ENCODE measurements at places on chromosomes 2 and 18.

DNA sequence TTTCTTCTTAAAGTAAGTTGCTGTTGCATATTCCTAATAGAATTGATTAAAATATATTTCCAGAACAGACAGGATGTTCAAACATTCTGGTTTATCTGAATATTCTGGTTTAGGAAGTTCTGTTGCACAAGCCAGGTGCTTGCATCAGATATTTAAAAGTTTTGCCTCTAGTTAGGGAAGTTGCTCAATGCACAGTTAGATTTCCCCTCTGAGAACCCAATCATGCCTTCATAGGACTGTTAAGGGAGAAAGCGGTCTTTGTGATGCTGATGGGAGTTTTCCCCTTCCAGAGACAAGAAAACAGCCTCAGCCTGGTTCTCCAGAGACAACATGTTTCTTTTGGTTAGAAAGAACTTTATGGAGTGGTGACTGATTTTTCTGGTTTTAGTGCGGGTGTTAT lies 65.6 kb upstream of the REV1 start:
- DNase-seq = no peak

DNA sequence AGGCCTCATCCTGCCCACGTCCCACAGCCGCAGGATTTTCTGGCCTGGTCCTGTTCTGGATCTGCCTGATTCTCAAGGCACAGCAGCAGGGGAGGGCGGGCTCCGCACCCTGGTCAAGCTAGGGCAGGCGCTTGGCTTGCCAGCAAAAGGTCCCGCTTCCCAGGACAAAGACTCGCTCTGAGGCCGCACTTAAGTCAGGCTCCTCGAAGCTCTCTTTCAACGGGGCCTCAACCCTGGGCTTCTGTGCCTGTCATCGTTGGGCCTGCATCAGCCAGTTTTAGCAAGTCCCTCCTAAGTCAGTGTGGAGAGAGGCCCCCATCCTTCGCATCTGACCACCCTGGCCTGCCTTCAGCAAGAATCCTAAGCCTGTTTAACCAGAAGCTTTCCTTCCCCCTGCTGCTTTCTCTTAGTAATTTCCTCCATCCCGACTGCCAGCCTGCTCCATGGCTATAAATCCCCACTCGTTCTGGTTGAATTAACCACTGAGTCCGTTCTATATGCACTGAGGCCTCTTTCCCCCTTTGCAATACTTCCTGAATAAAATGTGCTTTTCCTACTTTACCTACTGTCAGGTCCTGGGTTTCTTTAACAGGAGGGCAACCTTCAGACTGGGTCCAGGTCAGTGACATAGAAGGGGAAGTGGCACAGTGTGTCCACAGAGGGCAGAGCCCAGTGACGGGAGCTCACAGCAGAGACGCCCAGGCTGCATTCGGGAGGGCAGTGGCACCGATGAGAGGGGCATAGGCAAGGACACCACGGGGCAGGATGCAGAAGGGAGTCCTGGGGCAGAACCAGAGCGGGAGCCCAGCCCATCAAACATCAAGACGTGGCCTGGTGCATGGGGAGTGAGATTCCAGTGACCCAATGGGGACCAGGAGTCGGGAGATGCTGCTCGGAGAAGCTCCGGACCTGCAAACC lies 62.7 kb downstream of the SP110 start:
- DNase-seq = no peak

- no peak for DNase-seq
Observed at GRCh38 chr2:215419113-215419512, 16.8 kb downstream of the FN1 start.

- DNase-seq = no peak
Observed at GRCh38 chr2:153834662-153835061, 37.1 kb upstream of the GALNT13 start.

DNA sequence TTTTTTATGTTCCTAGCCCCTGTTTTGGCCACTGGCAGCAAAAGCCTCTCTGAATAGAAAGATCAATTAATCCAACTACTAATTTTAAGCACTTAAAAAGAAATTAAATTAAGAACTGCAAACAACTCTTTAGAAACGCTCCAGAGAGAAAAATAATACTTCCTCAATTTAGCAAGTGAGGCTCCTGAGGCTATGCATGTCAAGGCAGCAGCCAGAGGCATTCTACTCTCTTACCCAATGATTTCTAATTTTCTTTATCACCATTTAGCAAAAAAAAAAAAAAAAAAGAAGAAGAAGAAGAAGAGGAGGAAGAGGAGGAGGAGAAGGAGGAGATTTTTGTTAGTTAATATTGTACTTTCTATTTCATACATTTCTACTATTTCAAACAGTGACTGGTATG lies 68.5 kb downstream of the TMEM237 start:
- DNase-seq = no peak

DNA sequence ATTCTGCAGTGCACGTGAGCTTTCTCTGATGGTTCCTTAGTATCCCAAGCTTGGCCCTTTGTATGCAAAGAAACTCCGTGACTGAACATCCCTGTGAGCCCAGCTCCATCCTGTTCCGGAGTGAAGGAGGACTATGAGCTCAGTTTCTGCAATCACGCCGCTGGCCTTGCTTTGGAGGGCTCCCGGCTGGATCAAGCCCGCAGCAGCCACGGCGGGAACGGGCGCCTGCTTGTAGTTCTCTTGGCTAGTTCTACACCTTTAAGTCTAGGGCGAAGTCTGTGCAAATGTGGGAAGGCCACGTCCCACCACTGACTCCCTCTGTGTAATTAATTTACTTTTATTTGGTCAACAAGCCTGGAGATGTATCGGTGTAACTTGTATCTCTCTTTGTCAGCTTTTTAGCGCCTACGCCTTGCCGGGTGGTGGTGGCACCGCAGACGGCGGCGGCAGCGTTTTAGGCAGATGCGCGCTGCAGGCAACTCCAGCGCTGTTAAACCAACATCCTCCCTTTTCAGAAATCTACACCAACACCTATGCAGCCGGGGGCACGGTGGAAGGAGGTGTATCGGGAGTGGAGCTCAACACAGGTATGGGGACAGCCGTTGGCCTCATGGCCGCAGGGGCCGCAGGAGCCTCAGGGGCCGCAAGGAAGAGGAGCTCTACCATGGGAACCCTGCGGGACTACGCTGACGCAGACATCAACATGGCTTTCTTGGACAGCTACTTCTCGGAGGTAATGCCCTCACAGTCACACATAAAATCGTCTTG lies 34.3 kb downstream of the DSG4 start:
- no peak for DNase-seq

DNA sequence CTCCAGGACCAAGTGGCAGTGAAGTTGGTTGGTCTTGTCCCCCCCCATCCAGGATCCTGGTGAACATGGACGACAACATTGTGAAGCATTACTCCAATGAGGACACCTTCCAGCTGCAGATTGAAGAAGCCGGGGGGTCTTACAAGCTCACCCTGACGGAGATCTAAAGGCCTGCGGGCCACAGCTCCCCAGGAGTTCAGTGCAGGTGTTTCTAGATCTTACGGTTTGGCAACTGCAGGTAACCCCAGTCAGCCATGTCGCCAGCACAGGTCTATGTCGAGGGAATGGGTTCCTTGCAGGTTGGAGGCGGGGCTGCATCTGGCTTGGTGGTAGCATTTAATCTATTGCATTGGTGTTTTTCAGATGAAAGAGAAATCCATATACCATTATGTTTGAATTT lies 42.8 kb upstream of the KLF11 start:
- DNase-seq = no peak

DNA sequence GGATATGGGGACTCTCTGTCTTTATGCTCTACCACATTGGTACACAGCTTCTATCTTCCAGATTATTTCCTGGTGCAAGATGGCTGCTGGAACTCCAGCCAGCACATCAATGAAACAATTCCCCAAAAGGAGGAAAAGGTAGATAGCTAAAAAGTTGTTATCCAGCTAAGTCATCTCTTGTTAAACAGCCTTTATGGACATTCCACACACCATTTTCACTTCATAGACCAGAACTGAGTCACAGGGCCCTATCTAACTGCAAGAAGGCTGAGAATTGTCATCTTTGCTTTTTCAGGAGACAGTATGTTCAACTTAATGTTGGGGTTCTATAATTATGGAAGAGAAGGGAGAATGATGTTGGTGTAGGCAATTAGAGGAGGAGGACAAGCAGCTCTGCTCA lies 133.3 kb upstream of the NOSTRIN start:
- DNase-seq = no peak

GRCh38 chr18:62757399-62758010 lies 42.2 kb downstream of the PHLPP1 start:
- DNase-seq = no peak

DNA sequence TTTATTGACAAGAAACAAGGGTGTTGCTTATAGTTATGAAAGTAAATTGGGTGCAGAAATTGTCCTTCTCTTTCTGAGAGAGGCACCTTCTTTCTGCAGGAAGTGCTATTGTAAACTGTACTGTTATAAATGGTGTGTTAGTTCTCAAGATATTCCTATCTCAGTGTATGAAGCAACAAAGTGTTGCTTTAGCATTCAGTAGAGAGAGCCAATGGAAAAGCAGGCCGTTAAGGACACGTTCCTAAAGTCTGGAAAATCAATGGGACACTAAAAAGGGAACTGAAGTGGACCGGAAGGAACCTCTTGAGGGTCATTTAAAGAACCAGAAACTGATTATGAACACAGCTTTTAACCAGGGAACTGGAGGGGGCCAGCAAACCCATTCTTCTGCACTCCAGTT lies 510.0 kb upstream of the ZEB2 start:
- no peak for DNase-seq

DNA sequence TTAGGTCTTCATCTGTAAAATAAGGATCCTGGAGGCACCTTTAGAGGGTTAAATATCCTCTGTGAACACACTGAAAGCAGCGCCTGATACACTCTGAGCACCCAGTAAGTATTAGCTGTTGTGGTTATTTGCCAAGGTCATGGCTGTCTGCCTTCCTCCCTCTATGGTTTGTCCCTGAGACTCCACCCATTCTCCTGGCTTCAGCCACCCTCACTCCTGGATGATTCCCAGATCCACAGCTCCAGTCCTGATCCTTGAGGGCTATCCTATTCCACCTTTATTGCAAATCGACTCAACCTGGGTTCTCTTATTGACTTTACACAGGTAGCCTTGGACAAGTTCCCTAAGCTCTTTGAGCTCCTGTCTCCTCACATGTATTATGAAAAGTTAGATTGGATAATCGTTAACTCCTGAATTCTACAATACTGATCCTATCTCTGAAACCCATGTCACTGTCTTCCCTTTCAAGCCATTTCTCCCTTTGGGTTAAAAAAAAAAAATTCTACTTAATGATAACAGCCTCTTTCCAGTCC lies 162.3 kb downstream of the LAMA3 start:
- DNase-seq = no peak

DNA sequence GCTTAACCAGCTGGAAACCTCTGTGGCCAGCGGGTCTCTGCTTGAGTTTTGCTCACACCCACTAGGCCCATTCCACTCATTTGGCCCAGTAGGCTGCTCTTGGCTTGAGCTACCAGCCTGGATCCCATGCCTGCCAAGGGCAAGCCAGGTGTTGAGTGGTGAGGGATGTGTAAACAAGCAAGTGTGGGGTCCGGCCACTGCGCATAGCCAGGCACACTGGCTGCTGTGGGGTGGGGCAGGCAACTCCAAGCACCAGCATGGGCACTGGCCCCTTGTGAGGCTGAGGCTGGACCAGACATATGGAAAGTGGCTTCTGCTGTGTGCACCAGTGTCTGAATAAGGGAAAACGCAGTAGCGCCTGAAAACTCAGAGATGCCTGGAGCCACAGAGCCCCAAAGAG lies 732.7 kb downstream of the NR4A2 start:
- DNase-seq = no peak

GRCh38 chr18:43705850-43706249 lies 428.6 kb upstream of the SYT4 start:
- no peak for DNase-seq

GRCh38 chr2:196719110-196719872 lies 79.8 kb downstream of the CCDC150 start:
- DNase-seq = no peak

GRCh38 chr2:20514596-20515269 lies 67.9 kb downstream of the RHOB start:
- DNase-seq = no peak

- no peak for DNase-seq
Observed at GRCh38 chr2:20431301-20431698, 15.6 kb upstream of the RHOB start.

DNA sequence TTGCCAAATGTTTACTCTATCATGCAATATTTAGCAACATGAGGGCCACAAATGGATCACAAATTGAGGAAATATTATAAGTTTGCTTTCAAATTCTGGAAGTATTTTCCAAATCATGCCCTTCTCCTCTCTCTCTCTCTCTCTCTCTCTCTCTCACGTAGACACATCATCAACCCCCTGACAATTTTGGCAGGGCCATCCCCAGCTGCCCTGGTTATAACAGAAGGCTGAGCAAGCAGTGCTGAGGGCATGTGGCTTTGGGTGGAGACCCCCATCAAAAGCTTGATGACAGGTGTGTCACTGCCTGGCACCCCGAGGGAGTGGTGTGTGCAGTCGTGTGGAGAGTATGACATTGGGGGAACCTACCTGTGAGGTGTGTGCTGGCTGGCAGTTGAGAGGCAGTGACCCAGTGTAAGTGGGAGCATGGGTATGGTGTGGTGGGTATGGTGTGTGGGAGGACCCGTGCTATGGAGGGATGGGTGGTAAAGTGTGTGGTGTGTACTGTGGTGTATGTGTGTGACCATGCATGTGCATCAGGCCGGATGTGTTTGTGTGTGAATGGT lies 224.5 kb downstream of the TTC32 start:
- DNase-seq = no peak

DNA sequence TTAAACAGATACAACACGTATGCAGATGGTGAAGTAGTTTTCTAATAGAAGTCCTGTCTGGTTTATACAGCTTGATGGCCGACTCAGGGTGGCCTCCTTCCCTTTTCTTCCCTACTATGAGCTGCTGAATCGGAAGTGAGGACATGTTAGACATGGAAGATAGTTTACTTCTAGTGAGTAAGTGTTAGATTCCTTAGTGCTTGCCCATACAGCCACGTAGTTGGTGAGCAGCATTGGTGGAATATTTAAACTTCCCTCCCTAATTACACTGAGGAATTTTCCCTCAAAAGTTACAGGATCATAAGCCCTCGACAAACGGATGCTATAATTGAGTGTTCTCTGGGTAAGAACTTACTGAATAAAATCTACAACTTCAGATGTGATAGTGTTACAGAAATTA lies 52.1 kb downstream of the RHBDD1 start:
- DNase-seq = no peak

- no peak for DNase-seq
Observed at GRCh38 chr2:160657196-160657595, 163.6 kb upstream of the RBMS1 start.

- no peak for DNase-seq
Observed at GRCh38 chr2:131077182-131077846, 15.9 kb downstream of the FAM168B start.

- no peak for DNase-seq
Observed at GRCh38 chr2:26179446-26179913, 6.6 kb downstream of the GAREM2 start.

DNA sequence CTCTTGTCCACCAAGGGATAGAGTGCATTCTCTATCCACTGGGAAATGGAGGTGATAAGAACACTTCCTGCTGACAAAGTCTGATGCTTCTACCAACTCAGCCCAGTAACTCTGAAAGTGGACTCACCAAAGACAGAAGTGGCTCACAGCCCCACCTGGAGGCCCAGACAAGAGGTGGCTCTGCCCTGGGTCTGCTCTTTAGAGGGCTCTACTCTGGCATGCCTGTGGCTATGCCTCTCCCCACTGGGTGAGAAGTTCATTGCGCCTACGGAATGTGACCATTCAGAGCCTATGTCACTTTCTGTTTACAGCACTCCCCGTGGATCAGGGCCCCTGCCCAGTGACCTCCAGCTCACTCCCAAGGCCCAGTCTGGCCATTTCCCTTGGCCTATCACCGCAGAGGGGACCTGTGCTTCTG lies 13.5 kb upstream of the XDH start:
- no peak for DNase-seq

- no peak for DNase-seq
Observed at GRCh38 chr18:53948991-53949390, 275.5 kb downstream of the MBD2 start.

- no peak for DNase-seq
Observed at GRCh38 chr2:240586919-240587800, 626 bp downstream of the CAPN10 start.

Measured in stimulated activated CD8-positive, alpha-beta memory T cell treated with anti-CD3 and anti-CD28 coated beads, Interleukin-15, amount 100 ng/mL, for 24 hours (primary cell).